ENCODE measurements at places on chromosomes 3 and 15.

GRCh38 chr3:143314251-143315093 is 194.9 kb downstream of the CHST2 start:
- no peak for DNase-seq

GRCh38 chr3:5140230-5140621 is 18.1 kb downstream of the ARL8B start:
- no peak for DNase-seq

DNA sequence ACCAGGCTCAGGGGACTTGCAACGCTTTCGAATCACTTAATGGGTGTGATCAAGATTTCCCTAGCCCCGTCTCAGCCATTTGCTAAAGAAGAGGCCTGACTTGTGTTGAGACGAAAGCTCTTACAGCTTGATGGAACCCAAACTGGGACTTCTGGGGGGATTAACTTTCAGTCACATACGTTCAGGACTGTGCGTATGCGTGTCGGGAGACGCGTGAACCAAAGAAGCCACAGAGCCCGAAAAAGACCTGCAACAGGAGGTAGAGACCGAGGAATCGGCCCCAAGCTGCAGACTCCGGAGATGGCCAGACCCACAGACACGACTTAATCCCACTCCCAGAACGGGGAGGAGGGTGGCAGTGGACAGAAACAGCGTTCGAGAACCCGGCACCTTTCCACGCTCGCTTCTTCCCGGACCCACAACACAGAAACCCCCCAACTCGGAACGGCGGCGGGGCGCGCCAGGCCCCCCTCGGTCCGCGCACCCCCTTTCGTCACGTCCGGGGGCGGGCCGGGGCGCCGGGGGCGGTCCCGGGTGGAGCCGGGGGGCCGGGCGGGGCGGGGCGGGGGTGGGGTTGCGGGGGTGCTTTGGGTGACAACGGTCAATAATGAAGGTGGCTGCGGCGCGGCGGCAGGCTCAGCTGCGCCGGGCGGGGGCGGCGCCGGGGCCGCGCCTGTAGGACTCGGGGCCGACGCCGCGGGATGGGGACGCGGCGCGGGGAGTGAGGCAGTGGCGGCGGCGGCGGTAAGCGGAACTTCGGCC is at the start of gene ATP11B:
ATP11B (plus strand) TSS at position 604 of the 762 bp plus-strand sequence. CDS start 256 bp downstream, outside the sequence.
- DNase-seq, result peak; percentile 41

DNA sequence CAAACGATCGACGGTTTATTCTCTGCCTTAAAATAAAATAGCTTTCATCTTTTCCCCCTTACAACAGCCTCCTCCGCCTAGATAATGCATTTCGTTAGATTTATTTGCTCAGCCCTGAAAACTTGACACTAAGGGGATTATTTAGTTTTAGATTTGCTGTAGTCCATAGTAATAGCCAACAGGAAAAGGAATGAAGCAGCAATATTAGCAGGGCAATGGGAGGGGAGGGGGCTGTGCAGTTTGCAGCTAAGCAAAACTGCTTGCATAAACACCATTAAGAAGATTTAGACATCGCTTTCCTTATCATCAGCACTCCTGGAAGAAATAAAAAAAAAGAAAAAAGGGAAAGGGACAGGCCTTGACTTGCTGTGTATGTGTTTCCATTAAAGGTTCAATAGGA is 286.5 kb upstream of the SOX14 start:
- no peak for DNase-seq

DNA sequence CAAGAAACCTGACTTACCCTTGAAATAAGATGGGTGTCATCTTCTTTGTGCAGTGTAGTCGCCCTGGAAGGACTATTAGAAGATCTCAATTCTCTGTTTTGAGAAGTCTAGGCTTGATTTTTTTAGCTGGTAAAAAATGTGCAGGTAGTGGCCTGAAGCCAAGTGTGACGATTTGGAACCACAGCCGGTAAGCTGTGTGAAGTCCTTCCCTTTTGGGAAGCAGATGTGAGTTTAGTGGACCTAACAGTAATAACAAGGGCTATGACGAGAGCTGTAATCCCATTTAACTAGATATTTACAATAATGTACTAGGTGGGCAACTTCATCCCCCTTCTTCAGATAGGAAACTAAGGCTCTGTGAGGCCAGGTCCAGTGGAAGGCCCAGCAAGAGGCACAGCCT is 81.7 kb upstream of the MYZAP start:
- DNase-seq, result no peak

DNA sequence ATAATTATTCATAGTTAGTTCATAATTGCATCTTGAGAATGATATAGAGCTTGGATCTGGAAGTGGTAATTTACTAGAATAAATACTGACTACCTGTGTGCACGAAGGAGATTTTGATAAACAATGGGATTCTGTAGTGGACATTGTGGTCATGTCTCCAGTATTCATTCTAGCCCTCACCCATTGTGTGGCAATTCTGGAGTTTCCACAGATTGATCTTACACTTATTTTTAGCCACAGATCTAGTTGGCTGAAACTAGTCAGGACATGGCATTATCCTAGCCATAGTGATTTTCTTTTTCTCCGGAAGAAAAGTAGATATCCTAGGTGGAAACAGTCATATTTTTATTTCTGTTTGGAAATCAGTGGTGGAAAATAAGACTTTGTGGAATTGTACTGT is 833.1 kb downstream of the NAALADL2 start:
- peak; percentile 16 for DNase-seq

DNA sequence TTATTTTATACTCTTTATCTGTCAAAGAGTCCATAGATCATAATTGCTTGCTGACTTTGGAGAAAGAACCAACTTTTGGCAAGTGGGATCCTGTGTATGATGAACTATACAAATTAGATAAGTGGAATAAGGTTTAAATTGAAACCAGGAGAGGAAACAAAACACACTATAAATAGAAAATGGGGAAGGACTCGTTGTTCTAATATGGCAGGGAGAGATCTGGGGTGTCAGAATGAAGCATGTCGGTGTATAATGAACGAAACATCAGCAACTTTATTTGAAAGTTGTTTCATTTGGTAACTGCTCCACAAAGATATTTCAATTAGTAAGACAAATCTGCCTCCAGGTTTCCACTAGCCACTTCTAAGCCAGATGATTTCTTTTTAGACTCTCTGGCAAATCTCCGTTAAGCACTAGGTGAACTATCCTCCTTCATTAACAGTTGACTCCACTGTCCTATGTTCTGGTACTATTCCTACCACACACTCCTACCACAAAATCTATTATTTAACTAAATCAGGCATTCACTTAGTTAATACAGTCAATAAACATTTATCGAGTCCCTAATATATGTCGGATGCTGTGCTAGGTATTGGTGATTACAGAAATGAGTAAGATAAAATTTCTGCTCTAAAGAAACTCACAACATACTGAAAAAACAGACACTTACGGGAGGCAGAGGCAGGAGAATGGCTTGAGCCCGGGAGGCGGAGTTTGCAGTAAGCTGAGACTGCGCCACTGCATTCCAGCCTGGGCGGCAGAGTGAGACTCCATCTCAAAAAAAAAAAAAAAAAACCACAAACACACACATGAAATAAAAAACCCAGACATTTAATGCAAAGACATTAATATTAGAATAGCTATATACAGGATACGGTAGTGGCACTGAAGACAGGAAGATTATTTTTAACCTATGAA is 20.1 kb downstream of the SLC15A2 start:
- no peak for DNase-seq

DNA sequence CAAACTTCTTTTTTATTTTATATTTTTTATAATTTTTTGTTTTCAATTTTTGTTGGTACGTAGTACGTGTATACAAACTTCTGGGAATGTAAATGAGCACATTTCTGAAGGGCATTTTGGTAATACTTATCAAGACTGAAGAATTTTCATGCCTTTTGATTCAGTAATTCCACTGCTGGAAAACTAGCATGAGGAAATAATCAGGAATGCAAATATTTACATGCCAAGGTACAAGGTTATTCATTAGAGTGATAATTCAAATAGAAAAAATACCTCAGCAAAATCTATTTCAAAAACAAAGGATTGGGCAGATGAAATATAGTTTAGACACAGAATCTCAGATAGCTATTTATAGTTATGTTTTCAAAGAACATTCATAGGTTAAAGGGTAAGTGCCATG is 128.7 kb downstream of the DMXL2 start:
- peak; percentile 73 for DNase-seq
